NCI-H2107 (cell line): ENCODE measurements at places on chromosomes 1 and 21.
A peak's percentile ranks its signal among the peaks of the same experiment; 100 is the strongest.

DNA sequence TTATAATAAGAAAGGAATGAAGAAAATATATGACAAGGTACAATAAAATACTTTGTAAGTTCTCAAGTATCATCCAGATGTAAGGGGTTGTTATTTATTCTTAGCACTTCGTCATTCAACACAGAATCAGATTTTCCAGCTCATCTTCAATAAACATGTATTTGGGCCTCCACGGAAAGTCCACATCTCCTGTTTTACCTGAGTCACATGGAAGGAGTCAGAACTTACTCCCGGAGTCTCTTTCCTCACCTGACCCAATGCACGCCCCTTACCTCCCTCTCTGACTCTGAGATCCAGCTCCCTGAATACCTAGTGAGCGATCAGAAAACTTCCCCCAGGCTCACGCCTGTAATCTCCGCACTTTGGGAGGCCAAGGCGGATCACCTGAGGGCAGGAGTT, 1.5 kb upstream of the PMVK start:
- no peak for DNase-seq

DNA sequence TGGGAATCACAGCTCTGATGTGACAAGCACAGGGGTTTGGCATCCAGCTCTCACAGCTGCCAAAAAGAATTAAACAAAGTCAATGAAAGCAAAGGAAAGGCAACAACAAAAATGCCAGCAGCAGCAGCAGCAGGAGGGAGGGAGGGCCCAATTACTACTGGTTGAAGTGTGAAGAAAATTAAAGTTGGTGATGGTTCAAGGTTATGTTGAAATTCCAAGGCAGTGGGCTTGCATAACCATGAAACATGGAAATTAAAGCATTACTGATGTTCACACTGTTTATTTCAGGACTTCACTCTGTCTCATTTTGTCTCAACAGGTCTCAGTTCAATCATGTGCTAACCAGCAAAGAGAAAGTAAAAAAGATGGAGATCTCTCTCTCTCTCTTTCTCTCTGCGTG, 220.3 kb upstream of the LYPLAL1 start:
- no peak for DNase-seq

DNA sequence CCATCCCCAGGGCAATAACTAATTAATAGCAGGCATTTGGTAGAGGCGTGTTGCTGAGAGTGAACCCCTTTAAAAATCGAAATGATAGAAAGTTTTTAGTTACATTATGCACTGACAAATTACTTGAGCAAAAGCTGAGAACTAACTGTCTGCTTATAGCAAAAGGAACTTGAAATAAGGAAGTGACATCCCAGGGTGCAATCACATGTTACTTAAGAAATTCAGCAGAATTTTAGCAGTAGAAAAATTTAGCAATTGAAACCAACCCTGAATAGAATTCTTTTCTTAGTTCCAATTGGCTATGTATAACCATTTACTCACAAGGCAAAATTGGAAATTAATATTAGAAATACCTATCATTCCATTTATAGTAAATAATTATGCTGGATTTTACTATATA, 139.5 kb upstream of the SAMSN1 start:
- DNase-seq = no peak

GRCh38 chr1:158024737-158025136, 31.3 kb downstream of the KIRREL1 start:
- DNase-seq = no peak

GRCh38 chr1:97163591-97164275, 442.1 kb downstream of the PTBP2 start:
- no peak for DNase-seq

GRCh38 chr1:62450301-62450700, 13.5 kb downstream of the USP1 start:
- no peak for DNase-seq

DNA sequence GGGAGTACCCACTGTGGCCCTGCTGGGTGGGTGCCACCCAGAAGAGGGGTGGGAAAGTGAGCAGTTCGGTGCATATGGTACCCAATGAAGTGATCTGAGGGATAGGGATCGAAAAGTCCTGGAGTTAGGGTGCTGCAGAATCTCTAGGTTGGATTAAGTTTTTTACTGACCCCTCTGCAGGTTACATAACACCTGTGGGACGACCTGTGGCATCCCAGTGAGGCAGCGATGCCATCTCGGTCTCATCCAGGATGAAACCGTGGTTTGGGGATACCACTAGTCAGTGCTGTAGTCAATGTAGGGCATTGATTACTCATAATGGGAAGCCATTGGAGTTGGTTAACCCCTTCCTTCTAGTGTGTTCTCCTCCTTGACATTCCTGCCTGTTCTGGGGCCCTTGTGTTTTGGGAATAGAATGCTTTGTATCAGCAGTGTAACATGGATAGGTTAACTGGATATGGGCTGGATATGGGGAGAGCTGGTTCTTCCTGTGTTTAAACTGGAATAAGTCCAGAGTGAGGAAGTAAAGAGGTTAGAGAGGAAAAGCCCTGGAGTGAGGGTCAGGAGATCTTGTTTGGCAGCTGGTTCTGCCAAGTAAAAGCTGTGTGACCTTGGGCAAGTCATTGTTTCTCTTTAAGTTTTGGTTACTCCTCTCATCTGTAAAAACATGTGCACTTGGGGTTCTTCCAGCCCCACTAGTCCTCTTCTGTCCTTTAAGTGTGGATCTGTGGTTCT, 42.8 kb upstream of the ATF3 start:
- no peak for DNase-seq

DNA sequence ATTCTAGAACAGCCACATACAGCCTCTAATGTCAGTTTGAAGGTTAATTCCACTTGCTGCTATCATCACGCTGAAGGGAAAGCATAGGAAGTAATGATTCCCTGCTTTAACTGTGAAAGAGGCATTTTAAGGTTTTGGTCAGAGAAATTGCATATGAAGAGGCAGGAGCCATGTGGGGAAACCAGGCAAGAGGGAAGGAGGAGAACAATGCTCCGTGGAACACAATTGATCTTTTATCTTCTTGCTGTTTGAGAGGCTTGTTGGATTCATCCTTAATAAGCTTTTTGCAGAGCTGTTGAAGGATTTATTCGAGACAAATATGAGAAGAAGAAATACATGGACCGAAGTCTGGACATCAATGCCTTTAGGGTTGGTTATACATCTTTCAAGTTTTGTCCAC, 35.9 kb downstream of the SMAP2 start:
- DNase-seq = no peak

DNA sequence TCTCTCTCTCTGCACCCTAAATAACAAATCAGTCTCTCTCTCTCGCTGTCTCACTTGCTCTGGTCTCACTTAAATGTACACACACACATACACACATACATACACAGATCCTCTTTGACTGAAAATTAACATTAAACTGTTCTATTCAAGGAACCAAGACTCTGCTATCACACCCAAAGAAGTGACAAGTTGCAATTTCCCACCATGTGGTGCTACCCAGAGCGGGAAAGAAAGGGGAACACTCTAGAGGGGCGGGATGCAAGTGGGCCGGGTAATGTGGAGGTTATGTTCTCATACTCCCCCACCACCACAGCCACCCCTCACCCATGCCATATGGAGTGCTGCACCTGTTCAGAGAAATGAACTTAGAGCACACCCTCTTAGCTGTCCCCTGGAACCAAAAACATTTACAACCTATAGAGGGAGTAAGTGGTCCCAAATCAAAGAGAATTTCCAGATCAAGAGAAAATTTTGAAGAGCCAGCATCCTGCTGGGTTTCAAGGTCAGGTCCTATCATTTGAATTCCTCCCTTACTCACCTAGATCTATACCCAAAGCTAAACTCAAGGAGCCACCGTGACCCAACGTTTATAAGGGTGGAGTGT, 319.4 kb downstream of the BRINP2 start:
- no peak for DNase-seq

DNA sequence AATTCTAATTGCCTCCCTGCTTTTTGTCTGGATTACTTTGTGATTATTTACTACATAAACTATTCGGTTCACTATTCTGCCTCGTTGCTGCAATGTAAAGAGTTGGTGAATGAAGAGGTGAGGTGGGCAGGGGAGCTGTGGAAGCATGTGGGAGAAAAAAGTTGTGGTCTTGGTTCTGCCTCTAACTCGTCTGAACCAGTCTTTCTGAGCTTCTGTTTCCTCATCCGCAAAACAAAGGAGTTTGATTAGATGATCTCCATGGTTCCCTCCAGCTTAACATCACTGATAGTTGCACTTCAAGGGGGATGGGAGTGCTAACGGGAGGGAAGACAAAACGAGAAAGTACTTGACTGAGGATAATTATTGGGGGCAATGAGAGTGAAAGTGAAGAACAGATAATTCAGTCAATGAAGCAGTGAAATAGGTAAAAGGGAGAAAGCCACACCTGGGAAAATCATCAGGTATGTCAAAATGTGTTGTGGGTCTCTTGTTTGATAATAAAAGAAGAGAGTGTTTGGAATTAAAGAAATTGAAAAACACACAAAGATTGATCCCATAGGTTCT, 26.2 kb upstream of the UHMK1 start:
- DNase-seq = no peak

DNA sequence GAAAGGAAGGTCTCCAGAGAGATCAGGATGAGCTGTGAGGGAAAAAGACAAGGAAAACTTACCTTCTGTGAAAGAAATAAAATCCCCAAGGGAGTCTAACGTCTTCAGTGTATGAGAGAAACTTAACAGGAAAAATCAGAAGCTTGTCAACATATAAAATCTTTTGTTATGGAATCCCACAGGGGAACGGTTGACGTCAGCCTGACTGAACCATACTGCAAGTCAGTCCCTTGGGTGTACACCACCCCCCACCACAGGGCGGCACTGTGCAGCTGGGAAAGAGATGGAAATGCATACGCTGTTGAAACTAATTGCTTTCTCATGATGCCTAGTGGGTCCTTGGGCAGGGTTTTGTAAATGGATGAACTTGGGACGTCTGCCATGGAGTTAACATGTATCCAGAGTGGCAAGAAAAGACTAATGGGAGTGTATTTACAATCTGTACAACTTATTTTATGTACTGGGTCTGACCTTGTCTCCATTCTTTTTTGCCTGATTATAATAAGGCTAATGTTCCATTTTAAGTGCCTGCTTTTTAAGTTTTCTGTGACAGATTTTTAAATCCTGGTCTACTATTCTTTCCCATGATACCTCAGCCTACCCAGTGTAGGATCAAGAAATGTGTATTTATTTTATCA, 22.7 kb downstream of the UTP25 start:
- DNase-seq = peak; percentile 72

DNA sequence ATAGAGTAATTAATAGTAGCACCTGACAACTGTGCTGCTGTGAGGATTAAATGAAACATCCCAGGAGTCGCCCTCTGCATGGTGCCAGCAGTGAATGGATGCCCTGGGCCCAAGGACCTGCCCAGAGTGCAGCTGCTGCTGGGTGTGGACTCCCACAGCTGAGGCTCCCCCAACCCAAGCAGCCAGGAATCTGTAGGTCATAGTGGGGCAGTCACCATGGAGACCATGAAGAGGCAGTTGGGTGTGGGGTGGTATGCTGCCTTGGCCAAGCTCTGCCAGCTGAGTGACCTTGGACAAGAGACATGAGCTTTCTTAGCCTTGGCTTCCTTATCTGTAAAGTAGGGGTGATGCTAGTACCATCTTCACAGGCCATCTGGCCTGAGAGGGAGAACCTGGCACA, 9.4 kb downstream of the OLIG2 start:
- no peak for DNase-seq

- DNase-seq = no peak
These were observed 375.1 kb downstream of the RYR2 start for GRCh38 chr1:237416924-237417655.

DNA sequence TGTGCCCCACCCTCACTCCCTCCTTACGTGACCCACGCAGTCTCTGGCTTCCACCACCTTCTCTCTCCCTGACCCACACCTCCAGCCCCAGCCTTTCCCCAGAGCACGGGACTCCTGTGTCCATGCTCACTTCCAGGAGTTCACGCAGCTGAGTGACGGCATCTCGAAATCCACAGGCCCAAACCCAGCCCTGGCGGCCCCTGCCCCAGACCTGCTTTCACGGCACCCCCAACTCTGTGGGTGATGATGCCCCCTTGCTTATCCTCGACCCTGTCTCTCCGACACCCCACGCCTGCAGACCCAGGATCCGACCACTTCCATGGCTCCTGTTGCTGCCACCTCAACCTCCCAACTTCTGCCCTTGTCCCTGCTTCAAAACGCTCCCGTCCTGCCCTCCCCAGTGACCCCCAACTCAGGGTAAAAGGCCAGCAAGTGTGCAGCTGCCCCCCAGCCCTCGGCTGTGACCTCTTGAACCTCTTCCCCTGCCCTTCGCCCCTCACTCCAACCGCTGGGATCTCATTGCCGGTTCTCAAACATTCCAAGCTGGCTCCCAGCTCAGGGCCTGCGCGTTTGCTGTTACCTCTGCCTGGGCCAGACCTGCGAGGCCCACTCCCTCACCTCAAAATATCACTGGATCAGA, 30.4 kb upstream of the LAPTM5 start:
- DNase-seq = no peak

DNA sequence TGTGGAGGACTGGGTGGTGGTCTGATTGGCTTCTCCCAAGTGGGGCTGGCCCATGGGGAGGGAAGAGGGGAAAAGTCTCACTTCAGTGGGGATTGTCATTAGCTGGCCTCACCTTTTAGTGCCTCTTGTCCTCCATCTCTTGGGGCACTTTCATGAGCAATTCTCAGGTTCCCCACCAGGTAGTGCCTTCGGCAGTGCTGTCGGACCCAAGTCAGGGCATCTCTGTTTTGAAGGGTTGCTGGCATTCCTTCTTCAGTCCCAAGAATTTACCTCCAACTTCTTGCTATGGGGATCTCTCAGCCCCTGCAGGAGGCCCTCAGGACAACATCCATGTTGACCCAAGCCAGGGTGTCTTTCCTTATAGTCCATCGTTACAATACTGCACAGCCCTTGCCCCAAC, 54.7 kb upstream of the F3 start:
- DNase-seq = no peak

GRCh38 chr1:76770979-76771378, 96.3 kb upstream of the ST6GALNAC5 start:
- peak; percentile 71 for DNase-seq

- no peak for DNase-seq
These were observed 12.2 kb downstream of the TMEM53 start for GRCh38 chr1:44661781-44662682.

DNA sequence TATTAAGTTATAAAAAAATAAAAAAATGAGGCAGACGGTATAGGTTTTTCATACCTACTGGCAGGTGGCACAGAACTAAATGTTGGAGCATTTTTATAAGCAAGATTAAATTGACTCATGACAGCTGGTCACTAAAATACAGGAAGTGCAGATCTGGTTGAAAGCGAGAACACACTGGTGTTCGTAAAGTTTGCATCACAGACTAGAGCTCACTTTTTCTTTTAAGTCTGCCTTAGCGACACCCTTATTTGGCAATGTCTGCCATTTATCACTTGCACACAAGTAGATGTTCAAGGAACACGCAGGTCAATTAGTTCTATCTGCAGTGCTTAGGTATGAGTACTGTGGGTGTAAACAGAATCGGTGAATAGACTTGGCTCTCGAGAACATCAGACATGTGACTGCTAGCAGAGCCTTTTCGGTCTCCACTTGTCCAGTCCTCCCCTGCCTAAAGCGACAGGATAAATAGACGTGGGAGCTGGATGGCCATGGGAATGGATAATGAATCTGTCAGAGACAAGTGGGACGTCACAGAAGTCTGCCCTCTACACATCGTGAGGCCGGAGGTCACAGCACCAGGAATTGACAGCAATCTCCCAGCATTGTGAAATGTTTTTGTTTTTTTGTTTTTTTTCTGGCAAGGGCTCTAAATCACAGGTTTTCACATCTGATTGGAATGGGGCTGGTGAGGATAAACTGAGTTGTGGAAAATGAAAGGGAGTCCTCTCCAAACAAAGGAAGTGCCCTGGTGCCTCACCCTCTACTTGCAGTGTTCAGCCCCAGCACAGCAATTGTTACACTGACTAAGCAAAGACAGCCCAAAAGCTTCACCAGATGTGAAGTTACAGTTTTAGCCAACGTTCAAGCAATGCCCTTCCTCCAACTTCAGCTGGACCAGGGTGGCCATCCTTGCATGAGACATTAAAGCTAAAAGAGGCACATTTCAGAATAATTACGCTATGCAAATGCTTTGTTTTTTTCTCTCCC, 248.9 kb downstream of the NTNG1 start:
- DNase-seq = no peak
